Stimulated activated CD4-positive, alpha-beta T cell treated with anti-CD3 and anti-CD28 coated beads, Interleukin-1b, Interleukin-23, amount 100 ng/mL, for 48 hours (primary cell): ENCODE measurements at places on chromosomes 6 and 20.
A peak's percentile ranks its signal among the peaks of the same experiment; 100 is the strongest.

- DNase-seq = no peak
Measured at GRCh38 chr6:43996618-43997344, 130.5 kb downstream of the MRPL14 start.

DNA sequence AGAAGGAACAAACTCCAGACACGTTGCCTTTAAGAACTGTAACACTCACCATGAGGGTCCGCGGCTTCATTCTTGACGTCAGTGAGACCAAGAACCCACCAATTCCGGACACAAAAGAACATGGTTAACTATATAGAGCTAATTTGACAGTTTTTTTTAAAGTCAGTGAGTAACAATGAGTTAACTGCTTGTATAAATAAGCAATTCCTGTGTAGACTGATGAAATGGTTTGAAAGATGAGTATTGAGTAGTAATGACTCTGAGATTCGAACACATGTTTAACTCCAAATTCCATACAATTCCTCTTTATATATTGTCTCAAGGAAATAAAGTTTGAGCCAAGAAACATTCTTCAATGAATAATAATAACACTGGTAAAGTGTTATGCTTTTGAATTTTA, 478.0 kb downstream of the MMUT start:
- no peak for DNase-seq

- no peak for DNase-seq
Measured at GRCh38 chr6:35401514-35401913, 50.6 kb upstream of the FANCE start.

GRCh38 chr20:53642196-53643030, 48.8 kb upstream of the ZNF217 start:
- peak; percentile 46 for DNase-seq

- no peak for DNase-seq
Measured at GRCh38 chr20:4898282-4899244, 102.7 kb downstream of the SLC23A2 start.

DNA sequence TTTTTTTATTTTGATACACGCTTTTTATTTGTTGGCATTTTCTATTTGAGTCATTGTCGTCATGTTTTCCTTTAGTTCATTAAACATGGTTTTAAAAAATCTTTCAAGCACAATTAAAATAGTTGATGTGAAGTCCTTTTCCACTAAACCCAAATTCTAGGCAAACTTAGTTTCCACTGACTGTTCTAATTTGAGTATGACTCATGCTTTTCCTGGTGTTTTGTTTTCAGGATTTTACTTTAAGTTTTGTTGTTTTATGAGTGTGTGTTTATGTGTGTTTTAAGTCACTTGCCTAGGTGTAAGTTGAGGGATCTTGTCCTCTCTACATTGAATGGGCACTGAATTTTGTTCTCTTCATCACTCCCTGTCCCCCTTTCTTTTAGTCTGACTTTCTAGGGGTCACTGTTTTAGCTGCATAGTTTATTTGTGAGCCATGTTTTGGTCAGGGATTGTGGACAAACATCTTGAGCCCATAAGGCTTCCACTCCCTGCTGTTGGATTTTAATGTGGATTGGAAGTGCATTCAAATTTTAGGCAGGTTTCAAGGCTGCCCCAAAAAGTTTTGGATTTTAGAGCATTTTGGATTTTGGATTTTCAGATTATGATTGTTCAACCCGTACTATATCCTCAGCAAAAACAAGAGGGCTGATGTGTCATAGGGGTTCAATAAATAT, 94.8 kb downstream of the CDYL start:
- no peak for DNase-seq

- DNase-seq = peak; percentile 55
Measured at GRCh38 chr20:2217857-2218539, 77.8 kb upstream of the TGM3 start.

DNA sequence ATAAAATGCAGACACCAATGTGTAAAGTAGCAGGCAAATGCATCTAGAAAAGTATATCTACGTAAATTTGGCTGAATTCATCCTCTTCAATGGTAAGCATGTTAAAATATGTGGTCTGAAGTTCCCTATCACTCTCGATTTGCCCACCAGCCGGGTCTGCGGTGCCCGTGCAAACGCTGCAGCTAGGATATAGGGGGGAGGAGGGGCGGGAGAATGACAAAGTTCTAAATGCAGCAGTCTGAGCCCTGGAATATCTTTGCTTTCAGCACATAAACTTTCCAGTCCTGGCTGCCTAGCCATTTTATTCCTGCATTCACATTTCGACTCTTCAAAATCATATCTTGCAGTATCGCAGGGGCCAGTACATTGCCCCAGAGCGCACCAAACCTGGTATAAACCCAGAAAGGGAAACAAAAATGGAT, 708 bp downstream of the NRN1 start:
- no peak for DNase-seq

DNA sequence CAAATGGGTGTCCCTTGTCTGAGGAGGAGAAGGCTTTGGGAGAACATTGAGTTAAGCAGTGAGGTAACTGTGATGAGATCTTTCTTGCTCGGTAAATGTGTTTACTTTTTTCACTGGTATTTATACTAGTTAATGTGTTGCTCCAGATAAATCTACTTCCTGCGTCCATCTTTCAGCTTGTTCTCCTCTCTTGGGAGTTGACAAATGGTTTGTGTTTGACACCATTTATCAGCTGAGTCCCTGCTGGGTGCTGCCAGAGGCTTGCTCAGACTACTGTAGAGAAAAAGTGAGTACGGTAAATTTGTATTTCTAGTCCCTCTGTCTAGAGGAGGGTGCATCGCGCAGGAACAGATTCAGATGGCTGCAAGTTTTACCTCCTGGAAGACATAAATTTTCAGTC, 8.3 kb upstream of the PRDM1 start:
- no peak for DNase-seq

DNA sequence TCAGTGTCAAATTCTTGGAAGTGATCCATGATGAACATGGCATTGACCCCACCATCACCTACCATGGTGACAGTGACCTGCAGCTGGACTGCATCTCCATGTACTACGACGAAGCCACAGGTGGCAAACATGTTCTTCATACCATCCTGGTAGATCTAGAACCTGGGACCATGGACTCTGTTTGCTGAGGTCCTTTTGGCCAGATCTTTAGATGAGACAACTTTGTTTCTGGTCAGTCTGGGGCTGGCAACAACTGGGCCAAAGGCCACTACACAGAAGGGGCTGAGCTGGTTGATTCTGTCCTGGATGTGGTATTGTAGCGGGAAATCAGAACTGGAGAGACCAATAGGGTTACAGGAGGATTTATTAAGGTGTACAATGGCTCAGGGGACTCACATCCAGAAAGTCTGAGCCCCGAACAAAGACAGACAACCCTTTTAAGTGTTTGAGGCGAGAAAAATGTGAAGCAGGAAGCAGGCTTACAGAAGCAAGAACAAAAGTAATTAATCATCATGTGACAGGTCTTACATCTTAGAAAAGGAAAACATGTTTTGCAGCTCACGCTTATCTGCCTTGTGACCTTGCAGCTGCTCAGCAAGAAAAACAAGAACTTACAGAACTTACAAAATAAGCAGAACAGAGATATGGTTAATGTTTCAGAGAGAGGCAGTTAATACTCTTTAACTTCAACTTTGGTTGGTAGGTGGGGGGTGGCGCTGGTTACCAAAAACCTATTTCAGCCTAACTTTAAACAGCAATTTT, 58.8 kb upstream of the MOCS1 start:
- DNase-seq = no peak

DNA sequence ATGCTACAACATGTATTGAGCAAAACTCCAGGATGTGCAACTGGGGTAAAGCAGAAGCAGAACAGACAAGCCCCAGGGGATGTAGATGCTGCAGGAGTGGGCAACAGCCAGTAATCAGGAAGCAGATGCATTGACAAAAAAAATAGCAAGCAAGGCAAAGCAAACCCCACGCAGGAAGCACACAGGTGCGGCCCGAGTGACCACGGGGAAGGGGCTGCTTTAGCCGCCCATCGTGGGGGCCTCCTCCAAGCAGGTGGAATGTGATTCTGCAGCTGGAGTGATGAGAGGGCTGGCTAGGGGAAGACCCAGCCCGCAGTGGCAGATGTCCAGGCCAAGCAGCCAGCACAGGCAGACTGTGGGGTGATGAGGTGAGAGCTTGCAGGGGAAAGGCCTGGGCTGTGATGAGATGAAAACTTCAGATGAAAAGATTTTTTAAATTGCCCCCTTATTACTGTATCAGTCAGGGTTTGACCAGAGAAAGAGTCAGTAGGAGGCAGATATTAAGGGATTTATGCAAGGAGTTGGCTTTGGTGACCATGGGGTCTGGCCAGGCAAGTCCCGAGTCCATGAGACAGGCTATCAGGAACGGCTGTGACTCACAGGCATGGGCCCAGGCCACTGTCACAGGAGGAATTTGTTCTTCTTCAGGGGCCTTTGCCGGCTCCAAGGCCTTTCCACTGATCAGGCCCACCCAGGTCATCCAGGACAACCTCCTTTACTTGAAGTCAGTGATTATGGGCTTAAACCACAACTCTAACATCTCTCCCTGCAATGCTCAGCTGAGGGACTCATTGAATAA, 207.6 kb downstream of the ANKRD60 start:
- no peak for DNase-seq

- DNase-seq = no peak
Measured at GRCh38 chr20:46088409-46089166, 1.2 kb downstream of the NCOA5 start.
